ENCODE measurements at places on chromosomes 16 and 17.

GRCh38 chr16:10511829-10512228 lies 68.6 kb downstream of the EMP2 start:
- no peak for DNase-seq

- DNase-seq = no peak
Observed at GRCh38 chr17:74393346-74393942, 26.1 kb downstream of the GPR142 start.

DNA sequence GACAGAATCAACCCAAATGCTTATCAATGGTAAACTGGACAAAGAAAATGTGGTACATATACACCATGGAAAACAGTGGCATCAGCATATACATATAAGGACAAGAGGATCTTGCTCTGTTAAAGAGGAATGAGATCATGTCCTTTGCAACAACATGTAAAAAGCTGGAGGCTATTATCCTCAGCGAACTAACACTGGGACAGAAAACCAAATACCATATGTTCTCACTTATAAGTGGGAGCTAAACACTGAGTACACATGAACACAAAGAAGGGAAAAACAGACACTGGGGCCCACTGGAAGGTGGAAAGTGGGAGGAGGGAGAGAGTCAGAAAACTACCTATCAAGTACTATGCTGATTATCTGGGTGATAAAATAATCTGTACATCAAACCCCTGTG lies 447.3 kb upstream of the MAF start:
- no peak for DNase-seq

- DNase-seq = no peak
Observed at GRCh38 chr17:13385481-13385911, 216.2 kb downstream of the HS3ST3A1 start.

GRCh38 chr17:14302431-14303099 lies 1.7 kb downstream of the HS3ST3B1 start:
- peak; percentile 91 for DNase-seq

DNA sequence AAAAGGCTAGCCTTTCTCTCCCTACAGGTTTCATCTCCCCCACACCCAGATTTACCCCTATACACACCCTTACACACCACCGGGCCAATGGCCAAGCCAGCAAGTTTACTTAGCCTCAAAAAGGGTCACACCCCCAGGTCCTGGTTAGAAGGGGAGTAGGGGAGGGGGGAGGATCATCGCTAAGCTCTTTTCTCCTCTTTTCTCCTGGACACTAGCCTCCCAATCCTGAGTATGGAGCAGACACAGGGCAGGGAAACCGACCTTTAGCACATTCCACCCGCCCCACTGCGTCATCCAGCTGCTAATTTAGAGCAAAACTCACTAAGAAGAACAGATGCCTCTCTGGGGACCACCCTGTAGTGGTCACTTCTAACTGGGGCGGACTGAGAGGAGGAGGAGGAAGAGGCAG lies 4.4 kb downstream of the ACLY start:
- no peak for DNase-seq

- DNase-seq = no peak
Observed at GRCh38 chr17:59634632-59635541, 15.2 kb downstream of the CLTC start.

DNA sequence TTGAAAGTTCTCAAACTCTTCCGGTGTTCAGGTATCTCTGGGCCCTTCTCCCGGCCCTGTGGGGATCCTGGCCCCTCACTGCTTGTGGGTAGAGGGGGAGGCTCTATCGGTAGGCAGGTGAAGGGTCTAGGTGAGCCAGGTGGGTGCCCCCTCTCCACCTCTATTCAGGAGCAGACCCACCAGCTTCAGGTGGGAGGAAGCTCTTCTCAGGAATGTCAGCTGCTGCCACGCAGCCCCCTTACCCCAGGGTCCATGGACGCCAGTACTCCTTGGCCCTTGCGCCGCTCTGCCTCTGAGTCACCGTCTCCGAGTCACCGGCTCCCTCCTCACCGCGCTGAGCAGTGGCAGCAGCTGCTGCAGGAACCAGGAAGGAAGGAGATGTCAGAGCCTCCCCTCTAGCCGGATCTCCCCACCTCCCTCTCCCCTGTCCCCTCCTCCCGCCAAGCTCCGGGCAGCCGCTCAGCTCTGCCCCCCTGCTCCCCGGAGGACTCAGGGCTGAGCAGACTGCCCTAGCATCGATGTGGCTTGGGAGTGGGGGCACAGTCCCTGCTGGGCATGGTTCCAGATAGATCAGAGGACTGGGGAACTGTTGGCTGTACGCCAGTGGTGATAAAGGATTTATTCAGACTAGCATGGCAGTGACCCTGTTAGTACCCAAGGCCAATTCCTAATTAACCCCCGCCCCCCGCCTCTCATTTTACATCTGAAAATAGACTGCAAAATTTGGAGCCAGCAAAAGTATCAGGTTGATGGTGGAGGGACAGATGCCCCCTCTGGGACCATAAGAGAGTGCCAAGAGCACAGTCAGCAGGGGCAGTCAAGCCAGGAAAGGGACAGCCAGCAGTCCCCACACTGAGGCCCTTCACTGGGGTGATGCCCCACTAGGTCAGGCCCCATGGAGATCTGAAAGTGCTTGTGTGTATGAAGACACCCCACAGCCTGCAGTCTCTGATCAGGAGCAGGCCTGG lies at the start of gene OSBPL7:
Gene OSBPL7, minus strand, starts transcription at position 371 of the 968 bp plus-strand sequence. CDS start 1,516 bp downstream, outside the sequence.
- DNase-seq = peak; percentile 87

- no peak for DNase-seq
Observed at GRCh38 chr16:89344458-89344834, 126.9 kb downstream of the ZNF778 start.

DNA sequence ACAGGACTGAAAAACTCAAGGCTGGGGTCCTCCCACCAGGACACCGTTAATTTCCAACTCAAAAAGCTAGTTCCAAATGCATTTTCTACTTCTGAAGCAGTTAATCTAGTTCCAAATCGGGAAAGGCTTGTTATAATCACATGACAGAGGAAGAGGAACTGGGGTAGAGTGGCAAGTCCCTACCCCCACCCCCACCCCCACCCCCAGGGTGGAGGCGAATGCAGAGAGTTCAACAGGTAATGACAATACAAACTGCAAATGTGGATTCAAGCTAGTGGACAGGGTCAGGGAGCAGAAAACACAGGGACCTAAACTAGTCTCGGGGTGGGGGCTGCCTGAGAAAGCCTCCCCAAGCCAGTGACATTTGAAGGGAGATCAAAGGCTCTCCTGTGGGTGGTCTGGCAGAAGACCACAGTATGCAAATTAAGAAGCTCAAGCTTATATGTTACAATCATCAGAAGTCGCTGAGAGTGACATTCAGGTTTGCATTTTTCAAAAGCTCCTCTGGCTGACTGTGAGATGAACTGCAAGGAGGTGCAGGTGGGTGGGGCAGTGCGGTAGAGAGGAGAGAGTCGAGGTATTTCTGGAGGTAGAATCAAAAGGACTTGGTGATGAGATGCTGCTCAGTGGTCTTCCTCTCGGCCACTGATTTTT lies 56.4 kb upstream of the SLC25A19 start:
- no peak for DNase-seq

DNA sequence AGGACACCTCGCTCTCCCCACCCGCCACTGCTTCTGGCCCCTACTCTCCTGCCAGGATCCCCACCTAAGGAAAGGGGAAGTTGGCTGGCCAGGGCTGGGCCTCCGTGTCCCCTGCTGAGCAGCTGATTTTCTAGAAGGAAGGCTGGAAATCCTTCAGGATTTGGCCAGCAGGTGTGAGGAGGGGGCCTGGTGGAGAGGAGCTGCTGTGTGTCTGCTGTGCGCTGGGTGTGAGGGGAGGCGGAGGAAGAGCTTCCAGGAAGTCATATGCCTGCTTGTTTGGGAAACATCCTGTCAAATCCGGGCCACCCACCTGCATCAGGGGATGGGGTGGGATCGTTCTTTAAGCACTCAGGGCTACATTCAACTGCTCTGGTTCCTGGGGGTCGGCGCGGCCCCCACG lies 28.6 kb downstream of the TPSG1 start:
- no peak for DNase-seq

- DNase-seq = no peak
Observed at GRCh38 chr17:60804831-60805230, 127.2 kb downstream of the BCAS3 start.

All from mucosa of descending colon (tissue), 3 donors.